ENCODE measurements at places on chromosomes 3 and 15.

- DNase-seq, result no peak
Observed at GRCh38 chr15:58526647-58527192, 94.9 kb downstream of the LIPC start.

DNA sequence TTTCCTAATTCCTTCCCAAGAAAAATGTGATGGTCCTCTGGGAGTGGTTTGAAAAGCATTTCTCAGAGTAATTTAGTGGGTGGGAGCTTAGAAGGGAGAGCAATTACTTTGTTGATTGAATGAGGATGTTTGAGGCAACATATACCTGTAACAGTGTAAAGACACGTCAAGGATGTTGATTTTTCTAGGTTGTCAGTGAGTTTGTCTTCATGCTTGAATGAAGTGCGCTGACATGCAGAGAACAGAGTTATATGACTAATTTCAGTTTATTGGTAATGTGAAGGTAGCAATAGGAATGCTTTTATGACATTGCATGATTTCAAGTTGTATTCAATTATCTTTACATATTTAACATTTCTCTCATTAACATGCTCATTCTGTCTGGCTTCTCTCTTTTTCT is 286.9 kb downstream of the NFKBIZ start:
- DNase-seq, result no peak

- DNase-seq, result no peak
Observed at GRCh38 chr15:74182131-74182530, 8.6 kb downstream of the ISLR start.

GRCh38 chr3:131009698-131010097 is 16.9 kb downstream of the ASTE1 start:
- no peak for DNase-seq

DNA sequence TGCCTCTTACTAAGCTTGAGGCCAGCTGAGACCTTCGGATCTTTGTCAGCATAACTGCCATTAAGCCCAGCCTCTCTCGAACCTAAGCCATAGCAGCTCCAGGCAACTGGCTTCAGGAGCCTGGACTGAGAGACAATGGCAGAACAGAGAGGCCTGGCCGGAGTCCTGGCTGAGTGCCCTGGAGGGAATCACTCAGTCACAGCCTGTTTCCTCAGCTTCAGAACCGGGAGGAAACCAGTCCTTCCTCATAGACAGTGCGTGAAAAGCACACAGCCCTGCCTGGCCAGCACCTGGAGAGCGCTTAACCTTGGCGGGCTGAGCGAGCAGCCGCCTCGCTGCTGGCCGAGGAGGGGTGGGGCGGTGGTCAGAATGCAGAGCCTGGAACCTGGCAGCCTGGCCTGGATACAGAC is 21.6 kb downstream of the RNU5B-1 start:
- DNase-seq, result peak; percentile 66

DNA sequence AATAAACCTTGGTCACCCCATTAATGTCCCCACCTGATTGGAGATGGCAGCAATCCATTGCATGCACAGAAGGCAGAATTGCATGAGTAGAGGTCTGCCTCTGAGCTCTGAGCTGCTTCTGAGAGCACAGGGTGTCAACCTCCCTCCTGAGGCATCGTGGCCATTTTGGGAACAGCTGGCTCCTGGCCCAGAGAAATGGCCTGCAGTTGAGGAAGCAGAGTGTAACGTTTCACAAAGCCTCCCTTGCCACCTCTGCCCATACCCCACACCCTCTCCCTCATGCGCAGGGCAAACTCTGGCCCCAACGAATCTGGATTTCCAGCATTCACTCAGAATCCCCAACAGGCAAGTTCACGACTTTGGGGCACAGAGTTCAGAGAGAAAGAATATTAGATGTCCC is 198.9 kb downstream of the ADAMTS9 start:
- no peak for DNase-seq

DNA sequence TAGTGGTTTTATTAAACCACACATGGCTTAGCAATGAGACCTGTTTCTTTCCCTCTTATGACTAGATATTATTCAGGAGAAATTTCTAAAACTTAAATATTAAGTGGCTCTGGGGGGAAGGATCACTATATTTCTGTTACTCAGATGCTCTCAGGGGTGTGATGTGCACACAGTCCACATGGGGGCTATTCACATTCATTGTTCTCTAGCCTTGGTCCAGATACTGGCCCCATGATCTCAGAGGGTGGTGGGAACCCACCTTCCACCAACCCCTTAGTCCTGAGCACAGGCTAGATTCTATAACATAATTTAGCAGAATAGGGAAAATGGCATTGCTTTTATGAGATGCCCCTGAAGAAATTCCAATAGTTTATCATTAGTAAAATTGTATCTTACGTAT is 149.0 kb upstream of the ST8SIA2 start:
- no peak for DNase-seq

DNA sequence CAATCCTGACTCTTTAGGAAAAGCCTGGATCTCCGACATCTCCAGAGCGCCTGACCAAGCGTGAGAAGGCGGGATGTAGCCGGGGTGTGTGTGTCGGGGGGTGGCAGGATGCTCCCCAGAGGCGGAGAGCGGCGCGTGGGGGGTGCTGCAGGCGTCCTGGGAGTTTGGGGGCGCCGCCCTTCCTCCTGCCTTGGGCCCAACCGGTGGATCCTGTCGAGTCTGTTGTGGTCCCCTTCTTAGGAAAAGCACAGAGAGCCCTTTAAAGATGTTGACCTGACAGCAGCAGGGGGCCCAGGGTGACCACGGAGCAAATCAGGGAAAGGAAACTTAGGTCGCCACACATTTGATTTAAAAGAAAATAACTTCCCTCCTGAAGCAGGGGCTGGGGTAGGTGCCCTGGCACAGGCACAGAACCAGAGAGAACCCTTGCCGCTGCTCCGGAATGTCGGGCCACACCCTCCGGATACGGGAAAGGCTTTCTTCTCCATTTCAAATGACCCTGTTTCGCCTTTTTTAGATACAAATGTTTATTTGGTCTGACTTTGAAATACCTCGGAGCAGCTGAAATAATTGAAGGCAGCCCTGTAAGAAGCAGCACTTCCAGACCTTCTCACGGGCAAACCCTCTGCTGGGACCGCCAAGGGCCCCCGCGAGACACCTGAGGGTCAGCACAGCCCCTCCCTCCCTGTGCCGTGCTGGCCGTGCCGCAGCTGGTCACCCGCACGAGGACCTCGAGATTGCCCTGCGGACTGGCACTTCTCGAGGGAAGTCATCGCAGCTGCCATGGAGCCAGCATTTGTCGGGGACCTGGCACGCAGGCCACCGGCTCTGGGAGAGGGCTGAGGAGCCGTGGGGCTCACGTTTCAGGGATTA is 102.9 kb upstream of the KLF13 start:
- DNase-seq, result no peak

- no peak for DNase-seq
Observed at GRCh38 chr3:193590088-193590856, 2.7 kb upstream of the OPA1 start.

DNA sequence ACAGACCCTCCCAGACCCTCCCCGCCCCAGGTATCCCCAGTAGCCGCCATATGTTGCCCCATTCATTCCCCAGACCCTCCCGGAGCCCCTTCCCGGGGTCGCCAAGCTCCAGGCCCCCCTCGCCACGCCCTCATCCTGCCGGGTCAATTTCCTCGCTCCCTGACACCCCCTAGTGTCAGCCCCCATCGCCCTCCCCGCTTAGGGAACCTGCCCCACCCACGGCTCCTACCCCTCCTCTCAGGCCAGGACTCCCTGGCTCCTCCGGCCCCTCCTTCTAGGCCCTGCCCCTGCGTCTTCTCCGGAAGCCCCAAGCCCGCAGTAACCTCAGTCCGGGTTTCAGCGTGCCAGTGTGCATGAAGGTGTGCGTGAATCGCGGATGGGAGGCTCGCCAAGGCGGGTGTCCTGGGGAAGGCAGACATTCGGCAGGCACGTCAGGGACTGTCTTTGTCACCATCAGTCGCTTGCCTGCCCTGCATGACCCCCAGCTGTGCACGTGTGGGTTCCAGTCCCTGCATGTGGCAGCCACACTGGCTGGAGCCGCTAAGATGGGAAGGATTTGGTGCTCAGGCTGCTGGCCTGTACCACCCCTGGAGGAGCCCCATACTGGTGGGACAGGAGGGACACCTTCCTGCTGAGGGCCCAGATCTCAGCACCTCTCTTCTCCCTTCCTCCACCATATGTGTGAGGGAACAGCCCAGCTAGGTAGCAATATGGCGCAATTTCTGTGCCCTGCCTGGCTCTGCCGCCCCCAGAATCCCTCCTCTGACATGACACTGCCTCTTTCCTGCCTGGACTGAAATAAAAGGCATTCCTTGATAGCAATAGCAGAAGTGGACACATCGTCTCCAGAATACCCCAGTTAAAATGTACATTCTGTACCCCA is 693 bp downstream of the DISP2 start:
- DNase-seq, result no peak

DNA sequence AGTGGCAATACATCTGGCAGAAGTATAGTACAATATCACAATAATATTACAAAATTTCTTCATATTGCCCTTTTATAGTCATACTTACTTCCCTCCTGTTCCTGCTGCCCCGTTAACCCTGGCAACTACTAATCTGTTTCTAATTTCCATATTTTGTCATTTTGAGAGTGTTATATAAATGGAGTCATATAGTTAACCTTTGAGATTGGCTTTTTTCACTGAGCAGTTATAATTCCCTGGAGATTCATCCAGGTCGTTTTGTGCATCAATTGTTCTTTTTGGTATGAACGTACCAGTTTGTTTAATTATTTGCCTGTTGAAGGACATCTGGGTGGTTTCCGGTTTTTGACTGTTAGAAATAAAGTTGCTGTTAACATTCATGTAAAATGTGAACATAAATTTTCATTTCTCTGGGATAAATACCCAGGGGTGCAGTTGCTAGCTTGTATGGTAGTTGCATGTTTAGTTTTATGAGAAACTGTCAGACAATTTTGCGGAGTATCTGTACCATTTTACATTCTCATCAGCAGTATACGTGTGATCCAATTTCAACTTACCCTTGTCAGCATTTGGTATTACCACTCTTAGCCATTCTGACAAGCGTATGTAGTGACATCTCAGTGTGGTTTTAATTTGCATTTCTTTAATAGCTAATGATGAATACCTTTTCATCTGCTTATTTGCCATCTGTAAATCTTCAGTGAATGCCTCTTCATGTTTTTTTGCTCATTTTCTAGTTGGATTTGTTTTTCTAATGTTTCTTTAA is 32.2 kb upstream of the IL20RB start:
- no peak for DNase-seq

- no peak for DNase-seq
Observed at GRCh38 chr3:3333571-3333970, 154.1 kb upstream of the CRBN start.

GRCh38 chr3:64977308-64978100 is 289.7 kb upstream of the ADAMTS9 start:
- no peak for DNase-seq

DNA sequence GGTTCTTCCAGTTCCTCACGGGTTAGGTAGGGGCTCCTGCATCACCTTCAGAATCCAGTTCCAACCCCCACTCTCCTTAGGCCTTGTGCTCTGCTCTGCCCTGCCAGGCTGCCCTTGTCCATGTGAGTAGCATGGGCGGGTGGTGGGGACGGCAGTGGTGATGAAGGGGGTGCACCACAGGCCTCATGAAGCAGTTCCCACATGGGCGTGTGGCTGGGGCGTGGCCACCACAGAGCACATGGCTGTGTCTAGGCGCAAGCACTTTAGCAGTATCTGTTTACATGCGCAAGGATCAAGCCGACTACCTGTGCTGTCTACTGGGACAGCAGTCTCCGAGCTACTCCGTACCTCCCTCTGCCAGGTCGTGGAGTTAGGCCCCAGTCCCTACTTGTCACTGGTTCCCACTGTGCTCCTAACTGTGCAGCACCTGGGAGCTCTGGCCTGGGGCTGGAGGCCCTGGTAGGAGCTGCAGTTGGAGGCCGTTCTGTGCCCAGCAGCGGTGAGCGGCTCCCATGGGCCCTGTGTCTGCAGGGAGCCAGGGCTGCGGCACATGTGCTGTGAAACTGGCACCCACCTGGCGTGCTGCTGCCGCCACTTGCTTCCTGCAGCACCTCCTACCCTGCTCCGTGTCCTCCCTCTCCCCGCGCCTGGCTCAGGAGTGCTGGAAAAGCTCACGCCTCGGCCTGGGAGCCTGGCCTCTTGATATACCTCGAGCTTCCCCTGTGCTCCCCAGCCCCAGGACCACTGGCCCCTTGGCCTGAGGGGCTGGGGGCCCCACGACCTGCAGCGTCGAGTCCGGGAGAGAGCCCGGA is 53.5 kb downstream of the PLXNA1 start:
- DNase-seq, result no peak

GRCh38 chr15:62316413-62317060 is 151.5 kb upstream of the C2CD4B start:
- DNase-seq, result no peak

DNA sequence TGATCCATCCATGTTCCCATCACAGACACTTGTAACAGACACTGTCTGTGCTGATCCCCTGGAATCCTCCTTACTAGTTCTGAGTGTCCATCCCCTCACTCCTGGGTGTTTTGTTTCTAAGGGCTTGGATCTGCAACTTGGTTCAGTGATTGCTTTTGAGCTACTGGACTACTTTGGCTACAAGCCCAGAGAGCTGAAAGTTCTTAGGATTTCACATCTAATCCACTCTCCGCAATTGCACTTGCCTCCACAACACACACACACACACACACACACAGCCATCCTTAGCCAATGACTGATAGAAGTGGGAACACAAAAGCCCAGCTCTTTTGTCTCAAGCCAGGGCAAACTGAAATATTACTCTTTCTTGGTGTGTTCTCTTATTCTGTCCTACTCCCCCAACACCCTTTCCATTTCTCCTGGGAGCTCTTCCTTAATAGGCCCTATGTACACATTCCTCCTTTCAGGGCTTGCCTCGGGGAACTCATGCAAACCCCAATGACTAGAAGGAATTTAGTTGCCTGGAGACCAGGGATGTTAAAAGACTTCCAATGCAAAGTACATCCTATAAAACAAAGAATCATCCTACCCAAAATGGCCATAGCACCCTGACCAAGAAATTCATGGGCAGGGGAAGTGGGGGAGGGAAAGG is 206.1 kb upstream of the UBE2E2 start:
- DNase-seq, result peak; percentile 40

- DNase-seq, result no peak
Observed at GRCh38 chr15:41655716-41656115, 4.5 kb upstream of the MGA start.

GRCh38 chr3:168722091-168722490 is 626.4 kb upstream of the GOLIM4 start:
- DNase-seq, result no peak

DNA sequence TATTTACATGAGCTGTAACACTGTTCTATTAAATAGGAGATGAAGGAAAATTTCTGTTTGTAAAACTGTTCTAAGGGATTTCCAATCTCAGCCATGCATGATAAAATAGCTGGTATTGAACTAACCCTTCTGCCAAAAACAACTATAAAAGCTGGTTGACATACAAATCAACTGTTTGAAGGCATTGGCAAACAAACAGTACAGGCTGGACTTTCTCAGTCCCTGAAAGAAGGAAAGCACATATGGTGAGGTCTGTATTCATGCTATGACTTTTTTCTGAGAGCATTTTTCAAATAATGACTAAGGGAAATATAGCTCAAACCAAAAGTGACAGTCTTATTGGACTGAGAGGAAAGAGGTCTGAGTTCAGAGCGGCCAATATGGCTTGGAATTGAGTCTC is 117.0 kb upstream of the CCDC54 start:
- no peak for DNase-seq

GRCh38 chr3:85592256-85592655 is 633.5 kb downstream of the CADM2 start:
- no peak for DNase-seq
